Hematopoietic multipotent progenitor cell treated with erythropoietin and hydrocortisone succinate and interleukin-3 and kit ligand, for 8 days (in vitro differentiated cells): ENCODE measurements at places on chromosomes 16 and 17.
A peak's percentile ranks its signal among the peaks of the same experiment; 100 is the strongest.

- no peak for DNase-seq
Measured at GRCh38 chr17:78600181-78600721, 23.1 kb upstream of the DNAH17 start.

- no peak for DNase-seq
Measured at GRCh38 chr17:66398059-66398458, 95.6 kb downstream of the PRKCA start.

GRCh38 chr16:72841506-72841905, 206.4 kb downstream of the ZFHX3 start:
- DNase-seq = no peak

- no peak for DNase-seq
Measured at GRCh38 chr16:70687671-70688245, 1.9 kb upstream of the MTSS2 start.

DNA sequence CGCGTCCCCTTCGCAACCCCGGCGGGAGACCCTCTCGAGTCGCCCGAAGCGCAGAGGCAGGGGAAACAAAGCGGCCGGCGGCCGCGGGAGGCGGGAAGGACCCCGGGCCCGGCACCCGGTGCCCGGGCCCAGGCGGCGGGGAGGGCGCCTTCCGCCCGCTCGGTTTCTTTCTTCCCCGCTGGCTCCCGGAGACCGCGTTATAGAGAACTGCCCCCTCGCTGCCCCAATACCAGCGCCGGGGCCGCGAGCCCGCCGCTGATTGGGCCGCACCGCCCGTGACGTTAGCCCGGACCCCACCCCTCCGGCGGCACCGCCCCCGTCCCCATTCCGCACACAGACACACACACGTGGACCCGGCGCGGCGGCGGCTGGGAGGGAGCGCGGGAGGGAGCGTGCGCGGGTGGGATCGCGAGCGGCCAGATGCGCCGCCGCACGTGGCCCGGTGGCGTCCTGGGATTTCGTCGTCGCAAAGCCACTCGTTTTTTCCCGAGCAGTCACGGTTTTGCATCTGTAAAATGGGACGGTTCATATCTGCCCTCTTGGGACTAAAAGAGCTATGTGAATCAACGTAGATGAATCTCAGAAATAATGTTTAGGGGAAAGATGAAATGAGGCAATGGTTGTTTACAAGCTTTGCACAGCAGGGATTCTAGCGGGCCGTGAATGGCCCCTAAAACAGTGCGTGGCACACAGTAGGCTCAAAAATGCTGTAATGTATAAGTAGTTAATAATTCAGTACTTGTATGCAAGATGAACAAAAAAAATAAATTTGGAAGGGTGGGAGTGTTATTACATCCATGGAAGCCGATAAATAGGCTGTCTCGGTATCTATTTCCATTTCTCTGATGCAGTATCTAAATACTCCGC, at the start of gene EPOP:
Gene EPOP, minus strand, starts transcription at position 209 of the 867 bp plus-strand sequence. CDS start 462 bp downstream, outside the sequence.
- DNase-seq = peak; percentile 84

GRCh38 chr16:31198207-31198882, 4.2 kb downstream of the PYCARD start:
- no peak for DNase-seq

DNA sequence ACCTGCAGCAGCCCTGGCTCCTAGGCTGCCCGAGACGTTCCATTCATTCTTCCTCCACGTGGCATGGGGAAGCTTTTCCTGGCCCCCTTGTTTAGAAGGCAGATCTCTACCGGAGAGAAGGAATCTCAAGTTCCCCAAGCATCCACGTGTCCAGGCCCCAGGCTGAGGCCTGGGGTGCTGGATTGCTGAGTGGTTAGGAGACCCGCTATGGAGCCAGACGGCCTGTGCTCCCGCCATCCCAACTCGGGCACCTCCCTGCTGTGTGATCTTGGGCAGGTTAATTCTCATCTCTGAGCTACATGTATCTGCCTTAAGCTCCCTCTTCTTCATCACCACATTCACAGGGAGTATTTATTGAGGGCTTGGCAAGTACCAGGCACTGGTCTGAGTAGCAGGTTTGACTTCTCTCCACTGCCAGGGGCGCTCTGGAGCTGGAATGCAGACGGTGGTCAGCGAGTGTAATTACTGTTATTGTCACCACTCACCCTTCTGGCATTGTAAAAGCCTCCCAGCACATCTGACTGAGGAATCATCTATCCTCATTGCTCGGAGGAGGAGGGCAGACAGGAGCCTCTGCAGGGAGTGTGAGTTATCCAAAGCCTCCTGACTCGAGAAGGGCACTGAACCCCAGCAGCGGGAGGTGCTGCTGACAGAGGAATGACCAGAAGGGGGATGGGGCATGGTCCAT, 1.1 kb upstream of the ADGRG1 start:
- no peak for DNase-seq

DNA sequence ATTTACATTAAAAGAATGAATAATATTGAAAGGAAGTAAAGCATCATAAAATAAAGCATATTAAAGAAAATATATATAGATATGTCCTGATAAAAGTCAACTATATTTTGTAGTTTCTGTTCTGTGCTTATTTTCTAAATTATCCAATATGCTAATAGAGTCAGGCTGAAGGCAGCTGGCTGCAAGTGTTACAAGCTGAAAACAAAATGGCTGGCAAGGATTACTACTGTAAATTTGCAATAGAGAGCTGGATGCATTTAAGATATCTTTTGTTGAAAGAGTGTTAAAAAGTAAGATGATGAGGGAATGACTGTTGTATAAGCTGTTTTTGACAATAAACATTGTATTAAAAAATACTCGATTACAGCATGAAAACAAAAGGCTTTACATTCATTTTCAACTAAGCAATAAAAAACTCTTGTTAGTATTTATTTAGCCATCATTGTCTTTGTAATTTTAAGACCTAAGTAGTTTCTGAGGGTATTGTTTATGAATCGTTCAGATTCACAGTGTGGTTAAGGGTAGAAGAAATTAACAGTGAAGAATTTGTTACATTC, 76.3 kb downstream of the TANC2 start:
- DNase-seq = no peak

DNA sequence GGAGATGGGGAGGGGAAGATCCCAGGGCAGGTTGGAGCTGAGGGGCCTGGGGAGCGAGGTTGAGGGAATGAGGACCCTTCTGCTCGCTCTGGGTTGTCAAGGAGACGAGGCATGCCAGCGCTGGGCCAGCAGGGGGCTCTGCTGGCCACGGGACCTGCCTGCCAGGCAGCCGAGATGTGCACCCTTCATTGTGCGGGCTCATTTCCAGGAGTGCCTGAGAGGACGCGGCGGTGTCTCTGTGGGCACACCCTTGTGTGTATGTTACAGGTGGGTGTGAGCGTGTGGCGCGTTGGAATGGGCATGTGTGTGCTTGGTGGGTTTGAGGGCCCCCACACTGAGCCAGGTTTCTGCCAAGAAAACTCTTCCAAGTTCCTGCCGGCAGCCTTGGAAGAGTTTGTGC, 15.9 kb downstream of the ARHGAP23 start:
- DNase-seq = peak; percentile 77

DNA sequence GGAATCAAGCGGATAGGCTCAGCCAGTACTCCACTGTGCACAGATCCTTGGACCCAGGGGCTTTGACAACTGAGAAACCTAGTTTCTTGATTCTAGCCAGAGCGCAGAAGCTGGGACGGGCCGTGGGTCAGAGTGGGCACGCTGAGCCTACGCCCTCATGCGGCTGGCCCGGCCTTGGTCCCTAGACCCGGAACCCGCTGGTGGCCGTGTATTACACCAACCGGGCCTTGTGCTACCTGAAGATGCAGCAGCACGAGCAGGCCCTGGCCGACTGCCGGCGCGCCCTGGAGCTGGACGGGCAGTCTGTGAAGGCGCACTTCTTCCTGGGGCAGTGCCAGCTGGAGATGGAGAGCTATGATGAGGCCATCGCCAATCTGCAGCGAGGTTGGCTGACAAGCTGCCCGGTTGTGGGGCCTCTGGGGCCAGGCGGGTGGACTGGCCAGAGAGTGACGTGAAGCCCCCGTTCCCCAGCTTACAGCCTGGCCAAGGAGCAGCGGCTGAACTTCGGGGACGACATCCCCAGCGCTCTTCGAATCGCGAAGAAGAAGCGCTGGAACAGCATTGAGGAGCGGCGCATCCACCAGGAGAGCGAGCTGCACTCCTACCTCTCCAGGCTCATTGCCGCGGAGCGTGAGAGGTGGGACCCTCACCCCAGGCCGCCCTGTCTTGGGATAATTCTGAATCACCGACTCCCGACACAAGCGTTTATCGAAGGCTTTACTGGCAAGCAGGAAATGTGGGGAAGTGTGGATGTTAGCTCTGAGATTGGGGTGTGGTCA, 946 bp downstream of the STUB1 start:
- peak; percentile 59 for DNase-seq

DNA sequence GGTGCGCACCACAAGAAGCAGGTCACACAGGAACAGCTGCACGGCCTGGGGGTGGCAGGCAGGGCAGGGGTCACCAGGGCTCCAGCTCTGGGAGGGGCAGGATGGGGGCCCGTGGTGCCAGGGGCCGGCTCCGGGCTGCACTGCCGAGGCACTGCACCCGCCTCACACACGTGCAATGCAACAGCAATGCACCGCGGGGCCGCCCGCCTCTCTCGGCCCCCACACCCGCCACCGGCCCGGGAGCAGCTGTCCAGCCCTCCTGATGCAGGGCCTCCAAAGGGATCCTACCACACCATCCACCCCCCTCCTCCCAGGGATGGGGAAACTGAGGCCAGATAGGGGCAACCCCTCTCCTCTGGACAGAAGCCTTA, 23.1 kb downstream of the SREBF1 start:
- no peak for DNase-seq

GRCh38 chr16:72255786-72256185, 83.8 kb upstream of the PMFBP1 start:
- DNase-seq = no peak

- no peak for DNase-seq
Measured at GRCh38 chr16:22788193-22788530, 25.8 kb upstream of the HS3ST2 start.

DNA sequence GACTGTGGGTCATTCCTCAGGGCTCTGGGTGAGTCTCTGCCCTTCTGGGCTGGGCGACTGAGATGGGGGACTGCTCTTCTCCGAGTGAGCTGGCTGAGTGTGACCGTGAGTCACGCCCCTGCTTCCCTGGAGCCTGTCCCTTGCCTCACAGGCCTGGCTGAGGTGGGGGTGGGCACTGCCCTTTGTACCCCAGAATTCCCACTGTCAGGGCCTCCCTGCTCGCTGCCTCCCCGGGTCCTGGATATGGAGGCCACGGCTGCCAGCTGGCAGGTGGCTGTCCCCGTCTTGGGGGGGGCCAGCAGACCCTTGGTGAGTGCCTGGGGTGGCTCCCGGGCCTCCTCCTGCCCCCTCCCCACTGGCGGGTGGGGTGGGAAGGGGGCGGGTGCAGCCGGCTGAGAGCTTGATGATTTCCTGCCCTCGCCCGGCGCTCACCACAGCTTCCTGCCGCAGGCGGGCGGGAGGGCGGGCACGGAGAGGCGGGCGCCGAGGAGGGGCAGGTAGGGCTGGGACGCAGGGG, at the start of gene LAT:
Gene LAT, plus strand, starts transcription at position 434 of the 517 bp plus-strand sequence. CDS start 366 bp downstream, outside the sequence.
- peak; percentile 78 for DNase-seq

DNA sequence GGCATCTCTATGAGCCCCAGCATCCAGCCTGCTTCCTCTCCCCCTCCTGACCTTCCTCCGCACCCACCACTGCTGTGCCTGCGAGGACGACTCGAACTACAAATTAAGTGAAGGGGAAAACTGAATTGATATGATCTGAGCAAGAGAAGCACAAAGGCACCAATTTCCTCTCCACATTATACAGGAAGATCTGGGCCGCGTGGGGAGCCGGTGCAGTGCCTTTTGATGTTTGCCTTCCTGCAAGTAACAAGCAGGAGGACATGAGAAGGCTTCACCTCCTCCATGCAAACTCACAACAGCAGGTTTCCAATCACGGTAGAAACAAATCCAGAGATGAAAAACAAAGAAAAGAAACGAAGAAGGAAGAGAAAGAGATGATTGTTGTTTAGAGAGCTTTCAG, 57.8 kb upstream of the MMP2 start:
- no peak for DNase-seq

DNA sequence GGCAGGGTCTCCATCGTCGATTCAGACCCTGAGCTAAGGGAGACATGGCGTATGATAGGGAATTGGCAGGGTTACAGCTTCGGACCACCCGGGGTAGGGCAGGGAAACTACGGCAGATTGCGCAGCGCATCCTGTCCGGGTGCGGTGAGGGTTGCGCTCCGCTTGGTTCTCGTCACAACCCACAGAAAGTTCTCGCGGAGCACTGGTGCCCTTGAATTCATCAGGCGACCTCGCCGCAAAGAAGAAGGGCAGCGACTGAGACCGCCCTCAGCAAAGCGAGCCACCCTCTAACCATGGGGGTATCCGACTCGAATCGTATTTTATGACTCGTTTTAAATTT, 1.2 kb downstream of the HS3ST3B1 start:
- no peak for DNase-seq

- DNase-seq = no peak
Measured at GRCh38 chr16:19700319-19700781, 17.7 kb downstream of the KNOP1 start.

DNA sequence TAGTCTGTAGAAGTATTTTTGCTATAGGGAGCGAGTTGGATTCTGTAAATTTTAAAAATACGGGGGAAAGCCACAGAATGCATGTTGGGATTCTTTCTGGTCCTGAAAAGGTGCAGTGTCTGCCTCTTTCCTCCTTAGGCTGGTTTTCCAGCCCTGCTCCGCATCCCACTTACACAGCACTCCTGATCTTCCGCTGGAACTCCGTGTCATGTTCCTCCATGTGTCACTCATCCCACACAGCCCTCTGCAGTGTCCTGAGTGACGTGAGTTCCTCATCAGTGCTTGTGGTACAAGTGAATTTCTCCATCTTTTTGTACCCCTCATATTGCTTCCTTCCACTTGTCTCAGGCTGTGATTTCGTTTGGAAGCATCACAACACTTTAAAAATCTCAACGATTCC, 34.5 kb downstream of the COX10 start:
- DNase-seq = no peak

DNA sequence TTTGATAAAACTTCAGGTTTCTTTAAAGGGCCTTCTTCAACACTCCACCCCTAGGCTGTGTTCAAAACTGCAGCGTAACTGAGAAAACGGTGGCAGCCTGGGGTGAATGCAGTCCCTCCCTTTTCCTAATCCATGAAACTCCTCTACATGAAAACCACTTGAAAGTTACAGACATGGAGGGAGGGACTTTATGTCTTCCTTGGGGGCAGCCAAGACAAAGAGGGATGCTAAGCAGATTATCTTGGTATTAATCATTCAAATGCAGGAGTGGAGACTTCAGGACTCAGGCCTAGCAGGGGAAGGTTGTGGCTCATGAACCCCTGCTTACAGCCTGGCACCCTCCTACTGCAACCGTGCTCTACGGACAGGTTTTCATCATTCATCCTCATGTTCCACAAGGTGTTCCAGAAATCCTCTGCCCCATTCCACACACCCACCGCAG, 46.8 kb downstream of the RNF112 start:
- no peak for DNase-seq

- no peak for DNase-seq
Measured at GRCh38 chr16:80045861-80046260, 445.3 kb upstream of the MAF start.

GRCh38 chr17:4135489-4135888, 7.3 kb downstream of the ZZEF1 start:
- DNase-seq = peak; percentile 35

- DNase-seq = peak; percentile 83
Measured at GRCh38 chr17:39979893-39980350, 685 bp upstream of the PSMD3 start.

DNA sequence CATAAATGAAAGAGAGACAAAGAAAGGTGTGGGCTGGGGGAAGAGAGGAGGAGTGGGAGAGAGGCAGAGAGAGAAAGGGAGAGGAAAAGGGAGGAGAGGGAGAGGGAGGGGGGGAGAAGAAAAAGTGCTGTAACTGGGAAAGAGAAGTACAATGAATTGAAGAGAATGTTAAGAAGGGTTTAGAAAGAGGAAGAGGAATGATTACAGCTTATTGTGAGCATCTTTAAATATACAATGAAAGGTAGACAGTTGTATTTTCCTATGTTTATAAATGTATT, 229.1 kb upstream of the PMFBP1 start:
- DNase-seq = no peak
